ENCODE measurements at places on chromosomes 11 and 22. TPM values are rescaled to one million over a fixed set of nuclear protein-coding genes. Genes with fewer than 3 reads are reported as not detected.

GRCh38 chr22:27662359-27663301, 138.9 kb downstream of the MN1 start:
- DNase-seq, result peak; percentile 52

DNA sequence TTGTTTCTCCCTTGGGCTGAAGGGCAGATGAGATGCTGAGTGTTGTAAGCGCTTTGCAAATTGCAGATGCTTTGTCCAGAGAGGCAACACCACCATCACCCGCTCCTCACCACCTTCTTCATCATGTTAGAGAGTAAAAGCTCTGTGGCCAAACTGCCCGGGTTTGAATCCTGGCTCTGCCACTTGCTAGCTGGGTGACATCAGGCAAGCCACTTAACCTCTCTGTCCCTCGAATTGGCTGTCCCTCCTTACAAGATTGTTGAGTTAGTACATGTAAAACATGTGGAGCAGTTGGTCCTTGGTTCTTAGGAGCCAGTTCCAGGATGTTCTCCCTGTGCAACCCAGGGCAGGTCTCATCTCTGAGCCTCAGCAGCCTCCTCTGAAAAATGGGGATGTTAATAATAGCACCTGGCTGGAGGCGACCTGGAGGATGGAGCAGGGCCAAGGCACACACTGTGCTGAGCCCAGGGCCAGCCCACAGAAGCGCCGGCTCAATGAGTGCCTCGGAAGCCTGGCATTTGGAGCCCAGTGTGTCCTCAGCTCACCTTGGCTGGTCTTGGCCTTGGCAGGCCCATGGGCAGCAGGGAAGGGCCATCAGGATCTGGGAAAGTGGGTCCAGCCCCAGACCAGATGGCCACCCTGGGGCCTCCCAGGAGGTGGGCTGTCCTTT, 10.5 kb downstream of the C11orf86 start:
- peak; percentile 92 for DNase-seq

DNA sequence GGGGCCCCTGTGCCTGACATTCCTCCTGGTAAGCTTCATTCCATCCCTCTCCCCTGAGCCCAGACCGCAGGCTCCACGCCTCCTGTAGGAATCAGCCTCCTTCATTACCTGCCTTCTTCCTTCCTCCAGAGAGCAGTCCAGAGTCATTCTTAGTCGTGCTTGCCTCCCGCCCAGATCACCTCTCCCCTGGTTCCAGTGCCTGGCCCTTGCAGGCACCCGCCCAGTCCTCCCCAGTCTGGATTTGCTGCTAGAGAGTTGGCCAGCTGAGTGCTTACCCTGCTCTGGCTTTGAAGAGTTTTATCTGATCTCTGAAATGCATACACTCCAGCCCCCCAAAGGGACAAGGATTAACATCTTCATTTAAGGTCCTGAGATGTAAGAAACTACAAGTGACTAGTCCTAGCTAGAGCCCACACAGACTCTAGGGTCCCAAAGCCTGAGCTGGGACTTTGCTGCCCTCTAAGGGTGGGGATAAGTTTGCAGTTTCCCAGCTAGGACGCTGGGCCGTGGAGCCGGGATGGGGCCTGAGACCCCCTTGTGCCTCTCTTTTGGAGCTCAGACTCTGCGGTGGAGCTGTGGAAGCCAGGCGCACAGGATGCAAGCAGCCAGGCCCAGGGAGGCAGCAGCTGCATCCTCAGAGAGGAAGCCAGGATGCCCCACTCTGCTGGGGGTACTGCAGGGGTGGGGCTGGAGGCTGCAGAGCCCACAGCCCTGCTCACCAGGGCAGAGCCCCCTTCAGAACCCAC, 1.6 kb downstream of the NR1H3 start:
- no peak for DNase-seq

DNA sequence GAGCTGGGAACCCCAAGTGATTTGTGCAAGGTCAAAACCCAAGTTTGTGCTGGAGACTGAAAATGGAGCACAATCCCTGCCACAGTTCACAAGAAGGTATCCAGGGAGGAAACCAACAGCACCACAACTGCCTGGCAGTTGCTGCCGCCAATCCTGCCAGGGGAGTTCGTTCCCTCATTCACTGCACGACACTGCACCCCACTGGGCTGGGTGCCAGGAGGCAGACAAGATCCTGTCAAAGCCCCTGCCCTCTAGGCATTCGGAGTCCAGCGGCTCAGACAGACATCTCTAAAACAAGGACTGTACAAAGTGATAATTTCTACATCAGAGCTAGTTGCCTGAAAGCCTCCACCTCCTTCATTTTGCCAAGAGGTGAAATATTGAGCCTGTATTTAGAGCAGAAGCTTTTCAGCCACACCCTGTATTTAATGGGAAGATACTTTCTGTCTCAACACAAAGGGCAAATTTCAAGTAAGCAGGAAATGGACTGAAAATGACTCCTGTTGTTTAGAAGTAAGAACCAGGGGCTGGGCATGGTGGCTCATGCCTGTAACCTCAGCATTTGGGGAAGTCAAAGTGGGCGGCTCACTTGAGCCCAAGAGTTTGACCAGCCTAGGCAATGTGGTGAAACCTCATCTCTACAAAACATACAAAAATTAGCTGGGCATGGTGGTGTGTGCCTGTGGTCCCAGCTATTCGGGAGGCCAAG, 277.4 kb upstream of the NARS2 start:
- DNase-seq, result no peak

- DNase-seq, result no peak
Measured at GRCh38 chr11:102575012-102575411, 44.5 kb upstream of the MMP7 start.

GRCh38 chr22:49963647-49964026, 3.1 kb downstream of the PIM3 start:
- no peak for DNase-seq

DNA sequence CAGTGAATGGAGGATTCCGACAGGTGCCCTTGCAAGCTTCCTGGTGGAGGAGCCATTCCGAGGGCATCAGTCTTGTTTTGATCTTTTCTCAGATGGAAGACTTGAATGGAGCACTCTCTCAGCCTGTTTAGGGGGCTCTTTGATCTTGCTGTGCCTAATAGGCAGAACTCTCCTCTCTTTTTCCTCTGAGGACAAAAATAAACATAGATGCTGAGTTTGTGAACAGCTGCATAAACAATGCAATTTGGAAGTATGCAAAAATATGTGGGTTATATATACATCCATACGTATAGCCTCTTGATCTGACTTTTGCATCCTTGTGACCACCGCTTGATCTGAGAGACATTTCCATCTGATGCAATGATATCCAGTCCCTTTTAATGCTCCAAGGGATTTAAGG, 29.1 kb downstream of the BARX2 start:
- no peak for DNase-seq

GRCh38 chr11:102260241-102260640, 57.0 kb upstream of the BIRC3 start:
- DNase-seq, result no peak

- no peak for DNase-seq
Measured at GRCh38 chr22:27381552-27381951, 420.0 kb downstream of the MN1 start.

DNA sequence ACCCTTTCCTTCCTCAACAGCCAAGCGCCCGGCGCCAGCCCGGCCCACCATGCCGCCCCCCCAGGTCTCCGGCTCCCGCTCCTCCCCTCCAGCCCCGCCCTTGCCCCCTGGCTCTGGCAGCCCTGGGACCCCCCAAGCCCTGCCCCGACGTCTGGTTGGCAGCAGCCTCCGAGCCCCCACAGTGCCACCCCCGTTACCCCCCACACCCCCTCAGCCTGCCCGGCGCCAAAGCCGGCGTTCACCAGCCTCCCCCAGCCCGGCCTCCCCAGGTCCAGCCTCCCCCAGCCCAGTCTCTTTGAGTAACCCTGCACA, 3.3 kb upstream of the PDXP start:
- no peak for DNase-seq

- no peak for DNase-seq
Measured at GRCh38 chr11:109401545-109401944, 20.4 kb upstream of the C11orf87 start.

- DNase-seq, result peak; percentile 54
Measured at GRCh38 chr11:78310500-78310909, 107.1 kb downstream of the GAB2 start.

GRCh38 chr11:92793189-92793588, 176.3 kb upstream of the MTNR1B start:
- DNase-seq, result no peak

GRCh38 chr11:117251506-117251905, 19.0 kb downstream of the RNF214 start:
- no peak for DNase-seq

- DNase-seq, result no peak
Measured at GRCh38 chr11:13440100-13440855, 22.7 kb downstream of the BTBD10 start.

DNA sequence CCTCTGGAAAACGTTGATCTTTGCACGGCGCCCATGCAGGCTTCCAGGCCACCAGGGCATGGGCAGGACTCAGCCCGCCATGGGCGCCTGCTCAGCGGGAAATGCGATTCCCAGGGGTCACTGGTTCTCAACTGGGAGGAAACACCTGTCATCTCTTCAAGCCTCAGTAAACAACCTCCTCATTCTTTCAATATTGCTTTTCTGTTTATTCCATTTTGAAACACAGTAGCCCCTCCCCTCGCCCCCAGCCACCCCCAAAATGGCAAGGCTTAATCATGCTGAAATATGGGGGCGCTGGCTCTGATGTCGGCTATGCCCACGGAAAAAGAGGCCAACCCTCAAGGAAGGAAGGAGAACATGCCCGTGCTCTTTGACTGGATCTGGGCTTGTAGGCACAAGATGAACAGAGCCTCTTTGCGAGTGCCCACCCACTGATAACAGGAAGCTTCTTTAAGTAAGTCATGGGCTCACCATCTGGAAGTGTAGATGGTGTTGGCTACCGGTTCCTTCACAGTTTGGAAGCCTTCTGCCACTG, 594 bp upstream of the POU2AF1 start:
- DNase-seq, result no peak

GRCh38 chr22:42651134-42651533, 1.9 kb upstream of the CYB5R3 start:
- no peak for DNase-seq

- no peak for DNase-seq
Measured at GRCh38 chr11:102364991-102365390, 18.0 kb downstream of the BIRC2 start.

DNA sequence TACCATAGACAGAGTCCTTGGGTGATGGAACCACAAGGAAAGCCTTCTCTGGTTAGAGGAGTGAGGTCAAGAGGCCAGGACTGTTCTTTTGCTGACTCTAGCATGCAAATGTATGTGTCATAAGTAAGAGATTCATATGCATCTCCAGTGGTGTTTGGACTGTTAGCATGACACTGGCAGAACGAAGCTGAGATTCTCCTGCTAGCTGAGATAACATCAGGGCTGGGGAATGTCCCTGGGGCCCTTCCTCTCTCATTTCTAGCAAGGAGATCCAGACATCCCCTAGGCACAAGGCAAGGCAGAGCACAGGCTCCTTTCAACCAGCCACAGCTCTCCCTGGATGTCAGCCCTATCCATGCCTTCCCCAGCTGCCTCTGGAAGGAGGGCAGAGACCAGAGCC, 711.3 kb downstream of the OPCML start:
- no peak for DNase-seq

- DNase-seq, result no peak
Measured at GRCh38 chr11:92846491-92847125, 122.8 kb upstream of the MTNR1B start.

DNA sequence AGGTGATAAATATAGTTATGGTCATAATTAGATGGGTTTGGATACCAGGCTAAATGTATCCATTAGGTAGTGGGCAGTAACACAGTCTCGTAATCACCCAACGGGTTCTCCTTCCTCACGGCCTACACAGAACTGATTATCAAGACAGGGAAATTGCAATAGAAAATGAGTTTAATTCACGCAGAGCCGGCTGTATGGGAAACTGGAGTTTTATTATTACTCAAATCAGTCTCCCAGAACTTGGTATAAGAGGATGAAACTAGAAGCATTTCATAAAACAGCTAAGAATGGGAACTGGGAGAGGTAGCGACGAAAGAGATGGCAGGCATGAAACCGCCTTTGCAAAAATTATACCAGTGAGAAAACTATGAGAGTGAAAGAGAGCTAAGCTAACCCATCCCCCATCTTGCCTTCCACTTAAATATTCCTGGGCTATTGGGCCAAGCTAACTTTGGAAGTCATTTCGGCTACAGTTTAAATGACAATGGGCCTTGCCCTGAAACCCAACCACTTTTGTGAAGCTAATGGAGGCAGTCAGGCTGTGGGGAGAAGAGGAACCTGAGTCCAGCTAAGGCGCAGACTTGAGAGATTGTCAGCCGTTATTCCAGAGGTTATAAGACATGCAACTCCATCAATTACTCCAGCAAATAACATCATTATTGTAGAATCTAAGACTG, 29.6 kb downstream of the CTSC start:
- DNase-seq, result no peak

DNA sequence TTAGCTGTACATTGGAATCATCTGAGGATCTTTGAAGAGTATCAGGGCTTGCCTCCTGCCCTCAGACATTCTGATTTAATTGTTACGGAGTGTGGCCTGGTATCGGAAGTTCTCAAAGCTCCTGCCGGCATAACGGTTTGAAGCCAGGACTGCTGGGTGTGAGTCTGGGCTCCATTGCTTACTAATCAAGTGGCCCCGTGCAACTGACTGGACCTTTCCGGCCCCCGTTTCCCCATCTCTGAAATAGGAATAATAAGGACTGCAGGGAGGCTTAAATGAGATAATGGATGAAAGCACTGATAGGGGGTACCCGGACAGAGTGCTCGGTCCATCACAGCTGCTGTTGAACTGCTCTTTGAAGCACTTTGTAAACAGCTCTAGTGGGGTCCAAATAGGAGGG, 1.7 kb downstream of the PLEKHB1 start:
- no peak for DNase-seq

- no peak for DNase-seq
Measured at GRCh38 chr11:111514216-111515031, at the start of gene HOATZ. Gene HOATZ (plus strand): TSS chr11:111514778. CDS start chr11:111514785, 7 bp downstream.

DNA sequence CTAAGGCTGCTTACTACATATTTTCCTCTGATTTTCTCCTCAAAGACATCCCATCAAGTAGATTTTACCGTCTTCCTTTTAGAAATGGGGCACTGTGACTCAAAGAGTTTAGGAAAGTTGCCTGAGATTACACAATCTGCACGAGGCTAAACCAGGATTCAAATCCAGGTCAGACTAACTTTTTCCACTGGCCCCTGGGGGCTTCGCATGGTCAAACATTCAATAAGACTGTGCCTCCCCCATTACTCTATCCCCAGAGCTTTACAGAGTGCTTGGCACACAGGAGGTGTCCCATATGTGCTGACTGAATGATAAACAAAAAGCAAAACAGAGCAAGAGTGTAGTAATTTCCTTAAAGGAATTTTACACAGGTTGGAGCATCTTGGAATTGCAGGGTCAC, 118.1 kb upstream of the TEAD1 start:
- DNase-seq, result no peak

Gene GRM5
- not detected for total RNA-seq

Gene WNT11
- total RNA-seq, result 13.0 TPM

Gene CHST1
- total RNA-seq, result 0.49 TPM

Gene TRPT1
- total RNA-seq, result 18.5 TPM

Gene FGF4
- not detected for total RNA-seq

Gene SPDYC
- total RNA-seq, result 0.49 TPM
